ENCODE measurements at places on chromosomes 6 and 20.

GRCh38 chr6:136525586-136526195 lies 24.5 kb downstream of the MAP7 start:
- DNase-seq: no peak

GRCh38 chr20:20719411-20719810 lies 7.0 kb upstream of the RALGAPA2 start:
- DNase-seq: no peak

DNA sequence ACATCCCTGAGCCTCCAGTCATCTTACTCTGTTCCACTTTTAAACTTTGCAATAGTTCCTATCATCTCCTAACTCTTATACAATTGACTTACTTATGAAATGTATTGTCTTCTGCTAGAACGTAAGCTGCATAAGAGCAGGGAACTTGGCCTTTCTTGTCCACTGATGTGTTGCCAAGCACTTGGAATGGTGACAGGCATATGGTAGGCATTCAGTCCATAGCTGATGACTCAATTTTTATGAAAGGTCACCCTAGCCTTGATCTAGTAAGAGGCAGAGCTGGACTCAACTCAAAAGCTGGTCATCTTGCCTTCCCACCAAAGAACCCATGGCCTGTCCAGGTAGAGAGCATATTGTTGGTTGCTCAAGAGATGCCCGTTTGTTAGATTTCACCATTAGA lies 82.4 kb upstream of the FAM184A start:
- DNase-seq: no peak

DNA sequence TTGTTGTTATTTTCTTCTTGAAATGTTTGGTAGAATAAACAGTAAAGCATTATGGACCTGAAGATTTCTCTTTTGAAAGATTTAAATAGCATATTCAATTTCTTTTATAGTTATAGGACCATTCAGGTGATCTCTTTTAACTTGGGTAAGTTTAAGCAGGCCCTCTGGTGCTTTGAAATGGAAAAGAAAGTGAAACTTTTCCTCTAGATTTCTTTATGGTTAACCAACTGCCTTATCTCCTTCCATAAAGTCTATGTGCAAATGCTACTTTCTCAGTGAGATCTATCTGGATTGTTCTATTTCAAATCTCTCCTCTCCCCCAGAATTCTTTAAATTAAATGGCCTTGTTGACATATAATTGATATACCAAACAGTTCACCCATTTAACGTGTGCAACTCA lies 54.0 kb downstream of the PHACTR2 start:
- no peak for DNase-seq

- DNase-seq: no peak
These were observed 40.9 kb downstream of the QRSL1 start for GRCh38 chr6:106670236-106670635.

- DNase-seq: no peak
These were observed 493.1 kb upstream of the FLRT3 start for GRCh38 chr20:14830466-14830865.

Measured in AG04450 (cell line).